ENCODE measurements at places on chromosomes 11 and 22.

DNA sequence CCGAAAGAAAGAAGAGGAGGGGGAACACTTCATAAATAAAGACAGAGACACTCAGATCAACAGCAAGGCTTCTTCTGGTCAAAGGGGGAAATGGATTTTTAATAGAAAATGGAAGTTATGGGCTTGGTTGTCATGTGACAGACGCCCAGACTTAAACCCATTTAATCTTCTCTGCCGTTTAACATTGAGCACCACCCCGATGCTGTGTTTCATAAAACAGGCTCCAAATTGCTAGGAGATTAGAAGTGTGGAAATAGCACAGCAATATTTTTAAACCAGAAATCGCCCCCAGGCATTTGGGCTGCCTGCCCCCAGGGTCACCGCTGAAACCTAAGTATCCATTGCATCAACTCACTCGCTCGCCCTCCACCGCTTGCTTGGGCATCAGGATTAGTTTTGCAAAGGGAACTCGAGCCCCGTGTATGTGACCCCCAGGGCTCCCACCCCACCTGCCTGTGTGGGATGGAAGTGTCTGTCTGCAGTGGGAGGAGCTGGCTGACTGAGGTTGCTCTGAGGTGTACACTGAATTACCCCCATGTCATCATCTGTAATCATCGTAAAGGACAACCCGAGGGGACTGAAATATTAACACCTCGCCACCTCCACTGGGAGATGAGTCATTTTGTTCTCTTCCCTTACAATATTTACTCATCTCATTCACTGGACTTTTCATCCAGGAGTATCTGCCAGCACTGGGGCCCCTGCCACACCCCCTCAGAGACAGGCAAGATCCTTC, 10.7 kb downstream of the DSCAML1 start:
- no peak for DNase-seq

GRCh38 chr11:65611028-65611757, 2.8 kb downstream of the MAP3K11 start:
- no peak for DNase-seq

- DNase-seq: no peak
Measured at GRCh38 chr11:35146711-35147110, 7.7 kb downstream of the CD44 start.

- no peak for DNase-seq
Measured at GRCh38 chr22:19933341-19934241, 8.0 kb upstream of the COMT start.

- DNase-seq: no peak
Measured at GRCh38 chr11:16271258-16271657, 85.1 kb downstream of the SOX6 start.

- no peak for DNase-seq
Measured at GRCh38 chr11:61089806-61090491, 12.3 kb upstream of the CD5 start.

- no peak for DNase-seq
Measured at GRCh38 chr11:10268746-10269488, 25.1 kb downstream of the SBF2 start.

- no peak for DNase-seq
Measured at GRCh38 chr11:1729692-1730011, 20.7 kb downstream of the IFITM10 start.

GRCh38 chr22:17976121-17976520, 48.2 kb downstream of the MICAL3 start:
- no peak for DNase-seq
